ENCODE measurements at places on chromosomes 2 and 18.

- DNase-seq = no peak
Measured at GRCh38 chr18:29912351-29912750, 1130.2 kb downstream of the DSC3 start.

- DNase-seq = no peak
Measured at GRCh38 chr2:178211460-178211859, 17.1 kb downstream of the OSBPL6 start.

GRCh38 chr18:50716902-50717301, 102.9 kb downstream of the MRO start:
- DNase-seq = no peak

- no peak for DNase-seq
Measured at GRCh38 chr2:60555066-60555782, 1.8 kb upstream of the BCL11A start.

DNA sequence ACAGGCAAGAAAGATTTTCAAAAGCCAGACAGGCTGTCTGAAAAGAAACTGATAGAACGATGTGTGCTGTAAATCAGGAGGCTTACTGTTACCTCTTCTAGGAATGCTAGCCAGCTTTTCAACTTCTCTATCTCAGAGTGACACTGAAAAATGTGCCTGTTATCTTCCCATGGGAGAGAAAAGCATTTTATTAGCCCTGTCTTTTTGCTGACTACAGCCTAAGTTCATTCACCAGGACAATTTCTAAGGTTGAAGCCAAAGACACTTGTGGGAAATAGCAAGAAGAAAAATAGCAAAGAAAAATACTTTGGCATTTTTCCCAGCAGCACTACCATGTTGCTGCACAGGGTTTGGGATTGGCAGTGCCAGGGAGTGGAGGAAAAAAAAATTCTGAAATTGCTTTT, 34.0 kb downstream of the ABCB11 start:
- no peak for DNase-seq

- DNase-seq = no peak
Measured at GRCh38 chr2:15173501-15173900, 387.6 kb downstream of the NBAS start.

DNA sequence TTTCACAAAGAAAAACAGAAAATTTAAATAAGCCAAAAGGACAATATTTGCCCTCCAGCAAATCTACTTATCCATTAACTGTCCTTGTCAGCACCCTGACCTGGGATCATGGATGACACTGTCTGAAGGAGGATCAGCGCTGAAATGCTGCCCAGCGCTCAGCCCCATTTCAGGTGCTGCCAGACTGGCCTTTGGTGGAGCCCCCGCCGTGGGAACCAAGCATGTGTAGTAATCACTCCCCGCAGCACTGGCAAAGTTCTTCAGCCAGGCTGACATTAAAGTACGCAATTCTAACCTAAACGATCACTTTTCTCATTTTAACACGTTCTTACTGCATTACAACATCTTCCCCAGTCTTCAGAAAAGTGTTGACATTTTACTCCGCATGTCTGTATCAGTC, 108.6 kb upstream of the GPC1 start:
- DNase-seq = no peak

DNA sequence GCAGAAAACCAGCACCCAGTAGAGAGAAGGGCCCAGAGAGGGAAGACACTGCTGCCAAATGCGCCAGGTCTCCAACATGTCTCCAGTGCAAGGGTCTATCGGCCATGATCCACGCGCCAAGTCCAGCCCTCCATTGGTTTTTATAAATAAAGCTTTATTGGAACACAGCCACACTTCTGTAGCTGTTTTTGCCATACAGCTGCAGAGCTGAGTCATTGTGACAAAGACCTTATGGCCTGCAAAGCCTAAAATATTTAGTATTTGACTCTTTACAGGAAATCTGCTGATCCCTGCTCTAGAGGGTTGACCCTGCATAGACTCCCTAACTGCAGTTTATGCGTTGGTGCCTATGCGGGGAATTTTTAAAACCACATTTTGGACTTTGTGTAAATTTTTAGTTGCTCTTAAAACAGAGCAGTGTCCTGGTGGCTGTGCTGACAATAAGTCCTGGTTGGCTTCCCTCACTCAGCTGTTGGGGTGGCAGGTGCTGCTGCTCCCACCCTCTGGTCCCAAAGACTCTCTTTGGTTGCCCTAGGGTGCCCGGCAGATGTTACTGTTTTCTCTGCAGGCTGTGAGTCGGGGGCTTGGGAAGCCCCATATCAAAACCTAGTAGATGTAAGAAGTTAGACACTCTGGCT, 154.9 kb downstream of the CTIF start:
- DNase-seq = no peak

GRCh38 chr18:2871111-2871720, 24.4 kb downstream of the EMILIN2 start:
- no peak for DNase-seq

DNA sequence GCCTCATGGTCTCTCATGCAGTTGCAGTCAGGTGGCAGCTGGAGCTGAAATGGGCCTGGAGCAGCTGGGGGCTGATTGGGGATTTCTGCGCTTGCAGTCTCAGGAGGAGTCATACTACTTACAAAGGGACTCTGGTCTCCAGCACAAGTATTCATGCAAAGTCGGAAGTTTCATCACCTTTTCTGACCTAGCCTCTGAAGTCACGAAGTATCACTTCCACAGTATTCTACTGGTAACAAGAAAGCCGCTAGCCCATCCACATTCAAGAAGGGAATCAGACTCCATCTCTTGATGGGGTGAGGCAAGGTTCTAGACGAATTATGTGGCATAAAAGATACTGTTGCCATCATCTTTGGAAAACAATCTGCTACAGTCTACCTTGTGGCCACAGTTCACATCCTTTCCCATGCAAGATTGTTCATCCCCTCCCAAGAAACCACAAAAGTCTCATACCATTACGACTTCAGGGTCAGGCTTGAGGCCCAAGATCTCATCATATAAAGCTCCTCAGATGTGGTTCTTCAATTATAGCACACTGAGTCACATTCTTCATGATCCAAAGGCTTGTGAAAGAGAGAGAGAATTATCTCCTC, 95.3 kb downstream of the SMC6 start:
- DNase-seq = no peak

DNA sequence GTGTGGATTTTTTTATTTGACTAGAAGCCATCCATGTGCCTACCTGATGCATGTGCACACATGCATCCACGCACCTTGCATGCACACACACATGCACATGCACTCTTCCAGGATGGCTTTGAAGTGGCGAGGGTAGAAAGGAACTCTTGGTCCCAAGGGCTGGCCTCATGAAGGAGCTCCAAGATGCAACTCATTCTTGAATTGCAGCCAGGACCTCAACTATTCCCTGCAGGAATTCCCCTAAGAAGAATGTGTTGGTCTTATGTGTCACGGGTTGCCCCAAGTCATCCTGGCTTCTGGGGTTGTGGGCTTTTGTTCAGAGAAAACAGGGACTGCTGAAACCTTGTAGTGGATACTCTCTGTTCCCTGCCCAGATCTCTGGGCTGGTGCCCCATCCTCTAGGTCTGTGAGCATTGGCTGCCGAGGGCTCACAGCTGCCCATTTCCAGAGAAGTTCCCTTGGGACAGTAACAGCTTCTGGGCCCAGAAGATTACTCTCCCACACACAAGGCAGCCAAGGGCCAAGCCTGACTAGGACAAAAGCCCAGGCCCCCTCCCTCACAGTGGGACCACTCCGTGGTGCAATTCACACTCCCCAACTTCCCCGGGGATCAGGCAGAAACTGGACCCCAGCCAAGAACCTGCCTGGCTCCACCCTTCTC, 137.6 kb downstream of the COPS8 start:
- no peak for DNase-seq

DNA sequence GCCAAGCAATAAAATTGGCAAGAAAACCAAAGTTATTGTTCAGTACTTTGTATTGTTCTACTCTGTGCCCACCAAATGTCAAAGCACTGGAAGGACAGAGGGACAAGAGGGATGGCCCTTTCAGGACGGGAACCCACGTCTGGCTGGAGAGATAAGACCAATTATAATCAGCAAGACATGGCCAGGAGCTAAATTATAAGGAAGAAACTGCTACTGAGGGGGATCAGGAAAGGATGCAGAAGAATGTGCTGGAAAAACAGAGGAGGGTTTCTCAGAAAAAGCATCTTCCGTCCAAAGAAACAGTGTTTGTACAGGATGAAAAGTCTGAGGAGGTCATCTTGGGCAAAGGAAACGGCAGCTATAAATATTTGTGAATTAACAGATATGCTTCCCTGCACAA, 46.4 kb upstream of the NARS1 start:
- no peak for DNase-seq

- no peak for DNase-seq
Measured at GRCh38 chr2:33108483-33109443, 162.0 kb downstream of the LTBP1 start.

GRCh38 chr2:197869501-197870111, 65.2 kb downstream of the PLCL1 start:
- DNase-seq = no peak

DNA sequence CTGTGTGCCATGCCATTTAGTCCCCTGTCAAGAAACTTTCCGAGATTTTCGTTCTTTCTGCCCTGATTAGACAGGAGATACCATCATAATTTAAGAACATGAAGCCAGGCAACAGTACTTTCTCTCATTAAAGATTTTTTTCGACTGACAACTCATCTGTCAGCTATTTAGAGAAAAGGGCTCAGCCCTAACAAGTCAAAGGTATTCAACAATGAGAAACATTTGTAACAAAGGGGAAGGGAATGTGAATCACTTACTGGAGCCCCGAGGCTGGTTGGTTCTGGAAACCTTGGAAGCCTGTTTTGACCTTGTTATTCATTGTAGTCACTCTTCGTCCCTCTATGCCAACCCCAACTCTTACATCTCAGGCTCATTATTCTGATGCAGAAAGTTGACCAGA, 199.4 kb downstream of the SPP2 start:
- DNase-seq = no peak

DNA sequence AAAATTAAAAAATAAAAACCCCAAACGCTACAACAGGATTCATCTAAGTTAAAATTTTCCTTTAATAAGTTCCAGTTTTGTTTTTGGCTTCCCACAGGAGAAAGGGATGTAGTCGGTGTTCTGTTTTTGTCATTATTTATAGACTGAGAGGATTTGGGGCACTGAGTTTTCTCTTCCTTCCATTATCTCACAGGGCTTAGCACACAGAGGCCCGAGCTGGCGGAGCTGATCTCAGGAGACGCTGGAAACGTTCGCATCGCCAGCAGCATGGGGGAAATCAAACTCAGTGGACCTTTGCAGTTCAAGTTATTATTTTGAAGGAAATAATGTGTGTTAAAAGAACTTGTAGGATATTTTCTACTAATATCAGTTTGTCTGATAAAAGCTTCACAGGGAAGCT, 669.7 kb upstream of the SALL3 start:
- no peak for DNase-seq

DNA sequence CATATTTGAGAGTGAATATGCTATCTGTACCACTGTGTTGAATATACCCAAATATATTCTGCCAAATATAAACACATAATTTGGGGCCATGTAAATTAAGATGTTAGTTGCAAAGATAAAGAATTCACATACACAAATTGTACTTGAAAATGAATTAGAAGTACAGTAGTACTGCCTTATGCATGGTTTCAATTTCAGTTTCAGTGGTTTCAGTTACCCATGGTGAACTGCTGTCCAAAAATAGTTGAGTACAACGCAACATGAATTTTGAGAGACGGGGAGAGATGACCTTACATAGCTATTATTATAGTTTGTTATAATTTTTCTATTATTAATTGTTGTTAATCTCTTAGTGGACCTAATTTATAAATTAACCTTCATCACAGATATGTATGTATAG, 1313.0 kb upstream of the FAM98A start:
- no peak for DNase-seq

GRCh38 chr2:68171146-68171545, 13.5 kb downstream of the PNO1 start:
- no peak for DNase-seq

GRCh38 chr2:205731583-205731981, 49.3 kb downstream of the NRP2 start:
- no peak for DNase-seq

GRCh38 chr2:239507576-239508258, 106.9 kb upstream of the HDAC4 start:
- no peak for DNase-seq

DNA sequence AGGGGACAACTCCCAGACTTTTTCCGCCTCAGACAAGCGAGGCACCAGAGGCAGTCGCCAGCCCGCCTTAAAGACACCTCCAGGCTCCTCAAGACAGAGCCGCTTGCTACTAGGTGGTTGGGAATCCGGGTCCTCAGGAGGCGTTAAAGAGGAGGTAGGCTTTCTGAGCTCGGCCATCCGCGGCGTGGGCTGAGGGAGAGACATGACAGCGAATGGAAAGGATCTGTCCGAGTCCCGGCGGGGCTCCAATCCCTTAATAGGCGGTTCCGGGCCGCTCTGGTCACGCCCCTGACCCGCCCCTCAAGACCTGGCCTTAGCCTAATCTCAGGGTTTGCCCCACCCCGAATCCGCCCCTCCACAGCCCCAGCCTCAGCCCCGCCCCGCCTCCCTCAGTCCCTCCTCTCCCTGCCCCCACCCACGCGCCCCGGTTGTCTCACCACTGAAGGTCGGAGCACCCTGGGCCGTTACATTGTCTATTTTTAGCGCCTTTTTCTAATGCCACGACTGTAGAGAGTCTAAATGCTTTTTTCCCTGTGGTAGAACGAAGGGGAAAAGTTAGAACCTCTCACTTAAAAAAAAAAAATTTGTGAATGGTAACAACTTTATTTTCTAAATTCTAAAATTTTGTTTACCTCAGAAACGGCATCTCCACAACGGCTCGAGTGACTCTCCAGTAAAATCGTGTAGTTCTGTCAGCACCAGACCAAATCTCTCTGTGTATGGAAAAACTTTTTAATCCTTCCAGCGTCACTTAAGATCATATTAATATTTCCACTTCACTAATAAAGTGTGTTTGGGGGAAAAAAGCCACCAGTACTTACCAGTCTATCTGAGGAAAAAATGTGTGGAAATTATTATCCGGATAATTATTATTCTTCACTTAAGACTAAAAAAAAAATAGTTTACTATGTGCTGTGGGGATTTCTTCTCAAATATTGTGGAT, at the start of gene RAD51AP2:
RAD51AP2 (minus strand) TSS at position 229 of the 943 bp plus-strand sequence; CDS start at position 204, 25 bp downstream.
- no peak for DNase-seq

DNA sequence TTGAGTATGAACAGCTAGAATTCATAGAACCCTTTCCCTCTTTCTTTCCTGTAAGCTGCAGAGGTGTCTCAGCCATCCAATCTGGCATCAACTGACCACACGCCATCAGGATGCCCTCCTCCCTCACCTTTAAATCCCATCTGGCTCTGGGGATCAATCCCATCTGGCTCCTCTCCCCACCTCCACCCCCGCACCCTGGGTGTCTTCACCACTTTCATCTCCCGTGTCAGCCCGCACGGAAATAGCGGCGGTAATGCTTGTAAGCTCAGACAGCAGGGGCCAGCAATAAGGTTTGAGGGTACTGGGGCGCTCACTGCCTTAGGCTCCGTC, 508 bp upstream of the TUBA4B start:
- no peak for DNase-seq

- DNase-seq = no peak
Measured at GRCh38 chr2:162365392-162365791, 21.5 kb downstream of the GCA start.

- DNase-seq = no peak
Measured at GRCh38 chr2:108199726-108200125, 40.0 kb upstream of the SULT1C3 start.

- no peak for DNase-seq
Measured at GRCh38 chr2:231554748-231555545, 24.7 kb upstream of the NMUR1 start.

- no peak for DNase-seq
Measured at GRCh38 chr18:77608807-77609206, 359.2 kb downstream of the GALR1 start.

GRCh38 chr2:105797298-105797819, 52.6 kb downstream of the NCK2 start:
- no peak for DNase-seq

All from T-helper 17 cell (primary cell).